ENCODE measurements at places on chromosomes 13 and 19.

GRCh38 chr19:7894612-7895309 is 6.5 kb downstream of the LRRC8E start:
- DNase-seq = no peak

GRCh38 chr13:48260970-48261369 is 28.0 kb downstream of the ITM2B start:
- no peak for DNase-seq

GRCh38 chr19:15869873-15870272 is 28.0 kb downstream of the CYP4F2 start:
- no peak for DNase-seq

DNA sequence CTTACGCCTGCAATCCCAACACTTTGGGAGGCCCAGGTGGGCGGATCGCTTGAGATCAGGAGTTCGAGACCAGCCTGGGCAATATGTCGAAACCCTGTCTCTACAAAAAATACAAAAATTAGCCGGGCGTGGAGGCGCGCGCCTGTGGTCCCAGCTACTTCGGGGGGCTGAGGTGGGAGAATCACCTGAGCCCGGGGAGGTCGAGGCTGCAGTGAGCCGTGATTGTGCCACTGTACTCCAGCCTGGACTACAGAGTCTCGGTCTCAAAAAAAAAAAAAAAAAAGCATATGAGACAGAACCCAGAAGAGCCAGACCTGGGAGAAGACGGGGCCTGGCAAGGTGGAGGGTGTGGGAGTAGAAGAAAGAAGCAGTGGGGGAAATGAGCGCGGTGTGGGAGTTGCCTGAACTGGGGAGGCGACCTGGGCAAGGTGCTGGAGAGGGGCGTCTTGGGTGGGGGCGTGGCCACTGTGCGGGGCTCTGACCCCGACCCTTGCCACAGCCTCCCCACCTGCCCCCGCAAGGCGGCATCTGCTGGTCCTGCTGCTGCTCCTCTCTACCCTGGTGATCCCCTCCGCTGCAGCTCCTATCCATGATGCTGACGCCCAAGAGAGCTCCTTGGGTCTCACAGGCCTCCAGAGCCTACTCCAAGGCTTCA is 533 bp downstream of the DKKL1 start:
- no peak for DNase-seq

DNA sequence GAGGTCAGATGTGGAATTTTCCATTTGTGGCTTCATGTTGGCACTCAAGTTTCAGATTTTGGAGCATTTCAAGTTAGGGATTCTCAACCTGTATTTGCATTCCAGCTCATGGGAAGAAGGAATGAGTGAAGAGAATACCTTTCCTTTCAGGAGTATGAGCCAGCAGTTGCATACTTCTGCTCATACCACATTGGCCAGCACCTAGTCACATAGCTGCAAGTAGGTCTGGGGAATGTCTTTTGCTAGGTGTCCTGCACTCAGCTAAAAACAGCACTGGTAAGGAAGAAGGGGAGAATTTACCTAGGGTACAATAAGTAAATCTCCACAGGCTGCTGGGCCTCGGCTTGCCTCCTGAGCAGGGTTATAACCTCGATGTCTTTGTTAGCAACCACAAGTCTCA is 24.6 kb upstream of the ATP8A2 start:
- no peak for DNase-seq

GRCh38 chr13:40475617-40476016 is 190.8 kb downstream of the FOXO1 start:
- no peak for DNase-seq

DNA sequence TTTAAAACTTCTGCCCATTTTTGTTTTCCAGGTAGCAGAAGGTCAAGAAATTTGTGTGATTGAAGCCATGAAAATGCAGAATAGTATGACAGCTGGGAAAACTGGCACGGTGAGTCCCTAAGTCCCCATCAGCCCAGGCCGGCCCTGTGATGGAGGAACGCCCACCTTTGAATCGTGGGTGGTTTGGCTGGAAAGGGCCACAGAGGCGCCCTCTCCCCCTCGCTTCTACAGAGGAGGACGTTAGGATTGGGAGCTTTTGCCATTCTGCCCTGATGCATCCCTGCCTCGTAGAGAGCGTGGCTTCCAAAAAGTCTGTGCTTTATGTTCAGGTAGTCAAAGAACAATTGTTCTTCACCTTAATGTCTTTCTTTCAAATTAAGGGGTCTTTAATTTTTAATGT is 60.9 kb downstream of the GGACT start:
- DNase-seq = no peak

DNA sequence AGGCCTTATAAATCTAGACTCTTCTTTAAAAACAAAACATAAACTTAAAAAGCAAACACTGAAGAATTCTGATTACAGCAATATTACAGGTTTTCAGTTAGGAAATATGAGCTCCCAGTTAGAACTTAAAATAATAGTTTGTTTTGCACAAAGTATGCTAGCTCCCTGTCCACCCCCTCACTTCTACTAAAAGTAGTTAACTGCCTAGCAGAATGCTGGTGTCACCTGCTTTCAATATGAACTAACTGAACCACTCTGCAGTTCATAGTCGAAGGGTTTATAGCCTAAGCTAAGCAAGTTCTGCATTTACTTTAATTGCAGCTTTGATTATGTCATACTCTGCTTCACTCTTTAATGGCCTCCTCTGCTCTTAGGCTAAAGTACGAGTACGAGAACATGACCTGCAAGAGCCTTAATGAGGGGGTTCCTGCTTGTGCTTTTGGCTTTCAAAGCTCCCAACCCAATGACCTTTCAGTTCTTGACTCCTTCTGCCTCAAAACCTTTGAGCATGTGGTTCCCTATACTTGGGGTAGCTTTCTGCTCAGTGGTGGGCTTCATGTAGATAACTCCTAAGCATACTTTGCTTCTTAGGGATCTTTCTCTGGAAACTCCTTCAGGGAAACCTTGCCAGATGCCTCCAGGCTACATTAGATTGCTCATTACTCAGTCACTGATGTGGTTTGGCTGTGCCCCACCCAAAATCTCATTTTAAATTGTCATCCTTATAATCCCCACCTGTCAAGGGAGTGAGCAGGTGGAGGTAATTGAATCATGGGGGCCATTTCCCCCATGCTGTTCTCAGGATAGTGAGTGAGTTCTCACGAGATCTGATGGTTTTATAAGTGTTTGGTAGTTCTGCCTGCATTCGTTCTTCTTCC is 278.9 kb upstream of the ARGLU1 start:
- DNase-seq = no peak

- no peak for DNase-seq
Measured at GRCh38 chr19:39502640-39503417, 4.1 kb downstream of the DLL3 start.

DNA sequence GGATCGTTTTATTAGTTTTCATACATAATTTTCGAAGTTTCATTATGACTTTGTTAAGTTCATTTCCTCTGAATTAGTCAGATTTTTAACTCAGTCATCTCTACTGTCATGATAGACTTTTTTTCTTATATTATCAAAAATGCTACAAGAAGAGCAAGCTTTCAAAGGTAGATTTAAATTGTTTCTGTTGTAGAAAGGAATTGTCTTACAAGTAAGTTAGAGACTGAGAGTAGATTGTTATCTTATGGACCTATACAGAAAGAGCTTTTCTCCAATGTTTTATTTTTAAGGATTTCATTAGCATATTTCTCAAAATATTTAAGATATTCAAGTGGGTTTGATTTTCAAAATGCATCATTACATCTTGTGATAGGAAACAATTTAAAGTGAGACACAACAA is 2.7 kb downstream of the MAB21L1 start:
- DNase-seq = no peak

DNA sequence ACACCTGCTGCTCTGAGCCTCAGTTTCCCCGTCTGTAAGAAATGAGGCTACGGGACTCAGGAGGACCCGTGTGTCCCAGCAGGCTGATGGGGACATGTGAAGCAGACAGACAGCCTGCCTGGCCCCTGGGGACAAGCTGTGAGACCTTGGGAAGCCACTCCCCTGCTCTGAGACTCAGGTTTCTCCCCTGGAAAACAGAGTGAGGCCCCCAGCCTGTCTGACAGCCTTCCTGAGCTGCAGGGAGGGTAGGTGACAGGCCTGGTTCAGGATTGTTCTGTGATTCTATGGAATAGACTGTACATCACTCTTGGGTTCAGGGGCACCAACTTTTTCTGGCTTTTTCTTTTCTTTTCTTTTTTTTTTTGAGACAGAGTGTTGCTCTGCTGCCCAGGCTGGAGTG is 2.9 kb upstream of the NTF4 start:
- DNase-seq = no peak

DNA sequence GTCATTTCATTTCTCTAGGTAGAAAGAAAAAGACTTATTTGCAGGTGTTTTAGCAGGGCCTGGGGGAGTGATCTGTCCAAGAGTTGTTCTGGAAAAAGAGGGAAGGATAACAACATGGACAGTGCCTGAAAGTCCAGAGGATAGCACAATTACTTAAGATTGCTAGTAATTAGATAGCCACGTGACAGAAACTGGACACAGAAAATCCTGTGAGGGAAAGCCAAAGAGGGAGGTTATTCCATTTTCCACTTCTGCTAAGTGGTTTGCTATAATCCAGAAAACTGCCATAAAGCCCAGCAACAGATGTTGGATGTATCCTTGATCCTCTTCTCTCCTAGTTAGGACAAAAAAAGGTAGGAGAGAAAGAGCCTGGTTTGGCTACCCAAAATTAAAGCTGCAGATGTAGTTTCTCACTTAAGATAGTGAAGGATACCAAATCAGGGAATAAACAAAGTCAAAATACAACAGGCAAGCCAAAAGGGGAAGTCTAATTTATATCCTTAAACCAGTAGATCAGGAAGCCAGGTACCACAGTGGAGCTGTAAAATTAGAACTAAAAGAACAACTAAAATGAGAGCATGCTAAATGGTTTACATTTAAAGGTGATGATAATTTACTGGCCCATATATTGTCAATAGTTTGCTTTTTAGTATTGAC is 140.2 kb downstream of the VWA8 start:
- DNase-seq = no peak
